CD4-positive, alpha-beta T cell treated with Interleukin-1 beta for 1 hour (primary cell): ENCODE measurements at places on chromosomes 12 and 14.

GRCh38 chr14:83042858-83043257 lies 1509.2 kb upstream of the SEL1L start:
- no peak for DNase-seq

DNA sequence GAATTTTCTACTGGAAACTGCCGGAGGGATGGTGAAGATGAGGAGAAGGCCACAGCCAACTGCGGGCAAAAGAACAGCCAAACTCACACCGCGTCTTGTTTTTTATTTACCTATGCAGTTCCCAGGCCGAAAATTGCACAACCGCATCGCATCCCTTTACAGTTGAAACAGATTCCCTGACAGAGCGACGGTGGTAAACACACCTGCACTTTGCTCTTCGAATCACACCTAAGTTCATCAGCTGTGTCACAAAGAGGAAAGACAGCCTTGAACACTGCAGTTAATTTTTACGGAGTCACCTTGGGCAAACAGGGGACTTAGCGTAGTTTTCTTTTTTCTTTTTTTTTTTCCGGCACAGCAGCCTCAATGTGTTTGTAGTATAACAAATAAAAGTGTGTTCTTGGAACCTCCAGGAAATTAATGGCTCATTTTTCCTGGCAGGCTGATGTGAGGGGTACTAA lies 272.0 kb upstream of the DIO3 start:
- no peak for DNase-seq

- DNase-seq = no peak
Measured at GRCh38 chr12:22101749-22102243, 55.8 kb downstream of the CMAS start.

DNA sequence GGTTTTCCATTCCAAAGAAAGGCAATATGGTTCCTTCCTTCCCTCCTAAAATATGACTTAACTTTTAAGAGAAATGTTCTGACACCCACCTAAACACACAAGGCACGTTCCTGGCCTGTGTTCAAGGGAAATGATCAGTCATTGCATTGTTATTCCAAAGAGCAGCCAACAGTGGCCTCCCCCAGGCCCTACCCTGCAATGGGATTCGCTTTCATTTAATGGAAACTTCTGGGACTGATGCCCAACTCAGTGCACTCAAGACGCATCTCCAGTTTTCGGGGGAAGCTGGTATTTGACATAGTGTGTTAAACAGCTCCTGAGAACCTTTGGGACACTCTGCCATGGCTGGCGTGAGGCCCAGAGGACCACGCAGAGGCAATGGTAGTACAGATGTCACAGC lies 65.9 kb downstream of the DDX51 start:
- DNase-seq = no peak

DNA sequence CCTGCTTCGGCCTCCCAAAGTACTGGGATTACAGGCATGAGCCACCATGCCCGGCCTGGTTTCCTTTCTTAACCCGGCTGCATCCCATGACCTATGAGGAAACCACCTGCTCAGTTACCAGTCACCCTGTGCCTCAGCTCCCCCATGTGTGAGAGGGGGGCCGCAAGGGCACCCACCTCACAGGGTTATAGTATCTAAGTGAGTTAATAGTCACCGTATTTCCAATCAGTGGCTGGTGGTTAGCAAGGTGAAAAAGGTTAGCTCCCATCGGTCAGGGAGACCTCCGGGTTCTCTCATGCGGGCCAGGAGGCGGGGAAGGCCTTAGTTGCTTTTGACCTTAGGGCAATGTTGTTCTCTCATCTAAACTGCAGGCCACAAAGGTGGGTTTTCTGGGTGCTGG lies 6.7 kb downstream of the LRP1 start:
- no peak for DNase-seq

- DNase-seq = no peak
Measured at GRCh38 chr12:77751939-77752338, 78.8 kb upstream of the NAV3 start.

DNA sequence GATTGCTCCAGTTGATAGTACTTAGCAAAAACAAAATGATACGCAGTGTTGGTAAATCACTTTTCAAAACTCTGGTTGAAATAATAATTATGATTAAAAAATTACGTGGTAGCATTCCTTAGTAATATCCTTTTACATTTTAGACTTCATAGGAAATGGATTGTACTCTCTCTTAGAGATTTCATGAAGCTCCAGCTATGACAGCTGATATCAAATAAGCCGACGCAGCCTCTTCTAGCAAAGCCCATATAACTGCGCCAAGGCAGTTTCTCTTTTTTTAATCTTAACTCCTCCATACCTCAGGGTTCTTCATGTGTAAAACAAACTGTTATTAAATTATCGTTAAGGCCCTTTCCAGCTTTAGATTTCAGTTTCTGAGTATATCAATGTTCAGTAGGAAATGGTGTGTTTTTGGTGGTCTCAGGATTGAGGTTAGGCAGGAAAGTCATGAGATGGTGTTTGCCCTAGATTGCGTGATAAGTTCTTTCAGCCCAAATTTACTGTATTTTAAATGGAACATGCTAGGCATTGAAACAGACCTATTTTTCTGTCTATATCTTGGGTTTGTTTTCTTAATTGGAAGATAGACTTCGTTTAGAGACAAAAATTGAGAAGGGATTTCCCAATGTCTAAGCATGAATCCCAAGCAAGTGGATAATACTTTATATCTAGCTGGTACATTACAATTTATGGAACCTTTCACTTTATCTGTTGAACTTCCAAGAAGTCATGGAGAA lies 902 bp upstream of the CFL2 start:
- DNase-seq = no peak

- no peak for DNase-seq
Measured at GRCh38 chr12:128456922-128457321, 190.0 kb downstream of the TMEM132C start.

DNA sequence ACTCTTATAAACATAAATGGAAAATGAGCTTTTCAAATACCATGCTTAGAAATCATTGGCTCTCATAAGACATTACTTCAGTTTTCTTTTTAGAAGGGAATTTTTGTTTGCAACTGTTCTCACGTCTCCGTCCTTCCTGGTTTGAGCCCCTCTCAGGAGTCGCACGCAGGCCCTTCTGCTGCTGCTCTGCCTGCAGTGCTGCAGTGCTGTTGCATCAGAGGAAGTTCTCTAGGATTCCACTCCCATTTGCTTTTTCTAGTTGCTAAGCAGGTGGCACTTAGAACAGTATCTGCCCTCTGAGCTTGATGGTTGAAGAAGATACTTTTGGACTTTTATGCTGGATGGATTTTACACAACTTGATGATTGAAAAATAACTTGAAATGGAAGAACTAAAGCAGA lies 70.8 kb downstream of the SCN8A start:
- DNase-seq = no peak

GRCh38 chr12:11877869-11878780 lies 192.6 kb upstream of the BCL2L14 start:
- DNase-seq = no peak

DNA sequence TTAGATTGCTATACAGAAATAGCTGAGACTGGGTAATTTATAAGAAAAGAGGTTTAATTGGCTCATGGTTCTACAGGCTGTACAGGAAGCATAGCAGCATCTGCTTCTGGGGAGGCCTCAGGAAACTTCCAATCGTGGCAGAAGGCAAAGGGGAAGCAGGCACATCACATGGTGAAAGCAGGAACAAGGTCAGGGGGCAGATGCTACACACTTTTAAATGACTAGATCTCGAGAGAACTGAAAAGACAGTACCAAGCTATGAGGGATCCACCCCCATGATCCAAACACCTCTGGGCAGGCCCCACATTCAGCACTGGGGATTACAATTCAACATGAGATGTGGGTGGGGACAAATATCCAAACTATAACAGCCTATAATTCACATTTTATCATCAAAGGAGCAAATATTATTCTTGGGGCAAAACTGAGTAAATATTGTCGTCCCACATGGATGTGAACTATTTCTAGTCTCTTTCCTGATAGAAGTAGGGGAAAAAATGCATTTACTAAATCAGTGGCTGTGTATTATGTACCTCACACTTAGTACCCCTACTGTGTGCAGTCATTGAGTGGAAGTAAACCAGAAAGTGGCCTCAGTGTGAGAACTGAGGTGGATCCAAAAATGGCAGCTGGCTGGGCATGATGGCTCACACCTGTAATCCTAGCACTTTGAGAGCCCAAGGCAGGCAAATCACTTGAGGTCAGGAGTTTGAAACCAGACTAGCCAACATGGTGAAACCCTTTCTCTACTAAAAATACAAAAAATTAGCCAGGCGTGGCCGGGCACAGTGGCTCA lies 25.4 kb upstream of the A2ML1 start:
- no peak for DNase-seq

GRCh38 chr14:90697132-90697531 lies 119.1 kb downstream of the TTC7B start:
- no peak for DNase-seq

DNA sequence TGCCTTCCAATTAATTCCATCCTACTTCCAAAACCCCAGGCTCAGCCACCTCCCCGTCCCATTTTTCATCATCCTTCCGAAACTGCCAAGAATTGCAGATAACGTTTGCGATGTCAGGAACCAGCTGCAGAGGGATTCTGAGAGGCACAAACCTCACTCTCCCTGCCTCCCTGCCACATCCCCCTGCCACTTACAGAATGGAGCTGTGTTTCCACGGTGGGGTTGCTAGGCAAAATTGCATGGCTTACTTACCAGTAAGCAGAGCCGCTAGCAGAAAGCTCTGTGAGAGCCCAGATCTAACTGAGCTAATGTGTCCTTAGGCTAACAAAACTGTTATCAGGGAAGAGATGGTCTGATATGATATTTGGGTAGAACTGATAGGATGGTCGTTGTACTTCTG lies 127.4 kb downstream of the KCNK10 start:
- no peak for DNase-seq
